ENCODE measurements at places on chromosomes 1 and 21. TPM values are rescaled to one million over a fixed set of nuclear protein-coding genes. Genes with fewer than 3 reads are reported as not detected.

GRCh38 chr21:16455978-16456377, 726.2 kb downstream of the USP25 start:
- H3K4me1 ChIP-seq, result no peaks in the 10 kb centered on the region
- H3K4me3 ChIP-seq, result no peak overlapping the region
- DNase-seq, result no peak
- H3K36me3 ChIP-seq, result no peaks in the 10 kb centered on the region
- H3K27ac ChIP-seq, result no peak overlapping the region

- no peak overlapping the region for H3K27ac ChIP-seq
- no peaks in the 10 kb centered on the region for H3K36me3 ChIP-seq
- no peaks in the 10 kb centered on the region for H3K4me1 ChIP-seq
- peaks cover 39% of the 10 kb centered on the region for H3K27me3 ChIP-seq
These were observed 36.3 kb upstream of the PCBP3 start for GRCh38 chr21:45607021-45607908.

DNA sequence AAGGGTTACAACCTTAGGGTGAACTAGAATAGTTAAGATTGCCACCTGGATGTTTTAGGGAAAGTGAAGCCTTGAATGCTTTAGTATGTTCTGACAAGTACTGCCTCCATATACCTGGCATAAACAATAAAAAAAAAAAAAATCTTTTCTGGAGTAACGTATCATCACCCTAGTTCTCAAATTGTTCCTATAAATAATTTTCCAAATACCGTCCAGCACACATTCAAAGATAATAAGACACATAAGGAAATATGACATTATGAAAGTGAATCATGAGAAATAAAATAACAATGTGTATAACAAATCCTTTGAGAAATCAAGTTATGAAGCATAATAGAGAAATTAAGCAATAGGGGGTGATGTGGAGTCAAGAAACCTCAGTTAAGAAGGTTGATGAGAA, 20.6 kb downstream of the C1orf141 start:
- H3K27ac ChIP-seq, result no peak overlapping the region
- DNase-seq, result no peak
- H3K27me3 ChIP-seq, result no peaks in the 10 kb centered on the region
- H3K4me1 ChIP-seq, result no peaks in the 10 kb centered on the region

- no peak overlapping the region for H3K4me3 ChIP-seq
- H3K4me1 ChIP-seq, result no peaks in the 10 kb centered on the region
- DNase-seq, result no peak
- no peaks in the 10 kb centered on the region for H3K36me3 ChIP-seq
- no peaks in the 10 kb centered on the region for H3K27me3 ChIP-seq
These were observed 68.5 kb downstream of the GPATCH2 start for GRCh38 chr1:217562229-217562878.

DNA sequence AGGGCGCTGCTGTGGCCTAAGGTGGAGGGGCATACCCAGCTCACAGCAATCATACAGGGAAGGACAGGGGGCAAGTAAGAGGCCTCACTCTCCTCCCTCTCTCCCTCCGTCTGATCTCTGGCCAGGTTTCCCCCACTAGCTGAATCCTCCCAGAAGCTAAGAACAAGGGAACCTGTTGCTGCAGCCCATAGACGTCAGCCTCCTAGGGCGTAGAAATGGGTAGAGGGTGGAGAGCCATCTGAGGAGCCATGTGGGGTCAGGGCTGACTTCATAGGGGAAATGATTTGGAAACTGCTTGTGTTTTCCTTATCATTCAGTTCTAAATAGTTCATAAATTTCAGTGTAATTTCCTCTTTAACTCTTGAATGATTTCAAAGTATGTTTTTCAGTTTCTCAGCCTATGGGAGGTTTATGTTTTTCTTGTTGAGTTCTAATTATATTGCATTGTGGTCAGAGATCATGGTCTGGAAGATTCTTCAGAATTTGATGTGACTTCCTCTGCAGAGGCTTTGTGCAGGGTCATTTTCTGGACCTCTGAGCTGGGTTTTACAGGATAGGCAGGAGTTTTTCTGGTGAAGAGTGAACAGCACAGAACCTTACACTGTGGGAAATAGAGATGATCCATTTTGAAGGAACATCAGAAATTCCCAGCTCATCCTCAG, 2.3 kb upstream of the MOB3C start:
- no peaks in the 10 kb centered on the region for H3K27me3 ChIP-seq
- H3K4me1 ChIP-seq, result peaks cover 26% of the 10 kb centered on the region
- no peaks in the 10 kb centered on the region for H3K36me3 ChIP-seq
- DNase-seq, result no peak

DNA sequence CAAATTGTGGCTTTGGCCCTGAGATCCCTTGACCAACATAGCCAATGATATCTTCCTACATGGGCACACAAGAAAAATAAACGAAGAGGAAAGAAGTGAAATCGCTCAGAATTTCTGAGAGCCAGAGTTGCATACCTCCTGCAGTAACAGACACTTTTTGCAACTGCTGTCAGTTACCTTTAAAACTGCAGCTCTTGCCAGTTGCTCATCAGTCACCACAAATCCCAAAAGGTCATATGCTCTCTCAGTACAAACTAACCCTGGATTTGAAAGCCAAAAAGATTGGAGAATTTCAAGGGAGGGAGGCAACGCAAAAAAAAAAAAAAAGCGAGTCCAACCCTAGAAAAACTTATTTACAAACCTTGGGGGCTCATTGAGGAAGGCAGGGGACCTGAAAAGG, 47.2 kb upstream of the DNAH14 start:
- no peak overlapping the region for H3K4me3 ChIP-seq
- no peaks in the 10 kb centered on the region for H3K27me3 ChIP-seq
- H3K4me1 ChIP-seq, result no peaks in the 10 kb centered on the region

DNA sequence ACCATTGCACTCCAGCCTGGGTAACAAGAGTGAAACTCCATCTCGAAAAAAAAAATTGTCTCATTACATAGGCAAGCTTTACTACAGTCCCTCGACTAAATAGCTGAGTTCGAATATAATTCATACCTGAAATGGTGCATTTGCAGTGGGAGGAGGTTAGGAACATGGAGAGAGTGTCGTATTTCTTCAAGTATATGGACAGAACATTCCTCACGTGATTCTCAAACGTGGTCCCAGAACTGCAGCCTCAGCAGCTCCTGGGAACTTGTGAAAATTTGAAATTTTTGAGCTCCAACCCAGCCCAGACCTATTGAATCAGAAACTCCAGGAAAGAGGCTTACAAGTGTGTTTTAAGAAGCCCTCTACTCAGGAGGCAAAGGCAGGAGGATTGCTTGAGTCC, 7.2 kb downstream of the CDA start:
- no peak overlapping the region for H3K27ac ChIP-seq
- peaks cover 45% of the 10 kb centered on the region for H3K27me3 ChIP-seq
- no peaks in the 10 kb centered on the region for H3K4me1 ChIP-seq
- no peaks in the 10 kb centered on the region for H3K36me3 ChIP-seq
- no peak overlapping the region for H3K4me3 ChIP-seq

DNA sequence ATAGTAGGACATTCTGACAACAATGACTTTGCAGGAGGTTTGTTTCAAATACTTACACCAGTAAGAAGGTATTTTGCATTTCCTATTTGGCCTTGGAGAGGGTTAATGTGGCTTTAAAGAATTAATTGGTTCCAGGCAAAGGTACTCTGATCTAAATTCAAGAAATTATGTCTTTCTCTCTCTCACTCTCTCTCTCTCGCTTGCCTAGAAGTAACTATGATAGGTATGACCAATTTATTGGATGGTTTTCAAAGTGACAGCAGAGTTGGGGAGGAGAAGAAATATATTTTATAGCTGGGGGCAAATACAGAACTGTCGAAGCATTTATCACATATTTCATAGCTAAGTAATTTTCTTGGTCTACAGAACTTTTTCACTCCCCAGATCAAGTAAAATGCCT, 116.0 kb downstream of the ATP6V1G3 start:
- H3K36me3 ChIP-seq, result no peaks in the 10 kb centered on the region
- H3K27ac ChIP-seq, result no peak overlapping the region
- H3K4me1 ChIP-seq, result no peaks in the 10 kb centered on the region
- no peak for DNase-seq

Gene SRSF10
- 184 TPM for polyA plus RNA-seq

Gene CDK11A
- polyA plus RNA-seq, result 67.0 TPM

DNA sequence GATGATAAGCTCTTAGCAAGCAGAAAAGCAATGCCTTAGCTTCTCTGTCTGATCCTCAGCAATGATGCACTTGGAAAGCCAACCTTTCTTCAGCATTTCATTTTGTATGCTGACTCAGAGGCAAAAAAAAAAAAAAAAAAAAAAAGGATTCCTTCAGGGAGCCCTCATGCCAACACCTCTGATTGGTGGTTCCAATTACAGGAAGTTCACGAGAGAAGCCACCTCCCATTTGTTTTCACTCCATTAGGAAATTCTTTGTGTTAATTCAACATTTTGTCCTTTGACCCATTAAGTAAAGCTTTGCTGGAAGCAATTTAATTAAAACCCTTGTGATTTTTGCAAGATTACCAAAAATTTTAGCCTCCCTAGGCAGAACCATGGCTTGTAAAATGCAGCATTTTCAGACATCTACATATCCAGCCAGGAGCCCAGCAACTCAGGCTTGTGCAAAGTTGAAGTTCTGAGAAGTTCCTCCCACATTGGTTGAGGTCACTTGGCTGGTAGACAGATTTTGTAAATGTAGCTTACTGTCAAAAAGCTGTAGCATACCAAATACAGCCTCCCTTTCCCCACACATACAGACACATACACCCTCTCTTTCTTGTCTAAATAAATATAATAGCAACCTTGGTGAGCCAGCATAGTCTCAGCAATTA, 27.1 kb upstream of the VTCN1 start:
- H3K36me3 ChIP-seq, result no peaks in the 10 kb centered on the region
- H3K27ac ChIP-seq, result no peak overlapping the region
- no peak overlapping the region for H3K4me3 ChIP-seq
- DNase-seq, result no peak
- H3K27me3 ChIP-seq, result peaks cover 16% of the 10 kb centered on the region
- no peaks in the 10 kb centered on the region for H3K4me1 ChIP-seq

Gene GBP3
- not detected for polyA plus RNA-seq

Gene RNU1-3
- polyA plus RNA-seq, result not detected

GRCh38 chr1:161743231-161743630, 6.4 kb upstream of the DUSP12 start:
- H3K36me3 ChIP-seq, result no peaks in the 10 kb centered on the region
- no peak overlapping the region for H3K4me3 ChIP-seq
- peaks cover 12% of the 10 kb centered on the region for H3K4me1 ChIP-seq

GRCh38 chr1:77829851-77830250, 50.4 kb downstream of the MIGA1 start:
- H3K36me3 ChIP-seq, result no peaks in the 10 kb centered on the region
- H3K27me3 ChIP-seq, result no peaks in the 10 kb centered on the region
- no peak overlapping the region for H3K4me3 ChIP-seq
- H3K27ac ChIP-seq, result no peak overlapping the region

- DNase-seq, result no peak
- H3K4me1 ChIP-seq, result no peaks in the 10 kb centered on the region
- H3K4me3 ChIP-seq, result no peak overlapping the region
- H3K36me3 ChIP-seq, result no peaks in the 10 kb centered on the region
- H3K27ac ChIP-seq, result no peak overlapping the region
These were observed 428.0 kb upstream of the CAMK1G start for GRCh38 chr1:209155546-209155945.

DNA sequence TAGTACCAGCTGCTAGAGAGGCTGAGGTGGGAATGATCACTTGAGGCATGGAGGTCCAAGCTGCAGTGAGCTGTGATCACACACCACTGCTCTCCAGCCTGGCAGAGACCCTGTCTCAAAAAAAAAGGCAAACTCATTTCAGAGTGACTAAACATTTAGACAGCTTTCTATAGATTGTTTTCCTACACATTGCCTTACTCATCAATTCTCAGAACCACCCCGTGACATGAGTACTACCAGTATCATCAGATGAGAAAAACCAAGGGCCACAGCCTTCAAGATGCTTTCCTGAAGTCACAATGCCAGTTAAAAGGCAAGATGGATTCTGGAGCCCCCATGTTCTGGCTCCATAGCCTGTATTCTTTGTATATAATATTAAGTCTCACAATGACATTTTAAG, 22.4 kb upstream of the SMPDL3B start:
- peaks cover 13% of the 10 kb centered on the region for H3K4me1 ChIP-seq
- DNase-seq, result no peak
- H3K27ac ChIP-seq, result peak overlapping the region; percentile 10
- no peak overlapping the region for H3K4me3 ChIP-seq
- H3K27me3 ChIP-seq, result no peaks in the 10 kb centered on the region
